T-helper 1 cell (primary cell): ENCODE measurements at places on chromosomes 12 and 14.

GRCh38 chr12:11497995-11498394 is 102.6 kb upstream of the PRB2 start:
- DNase-seq = no peak

- no peak for DNase-seq
Observed at GRCh38 chr14:33486332-33486890, 464.5 kb downstream of the EGLN3 start.

GRCh38 chr12:104410786-104411185 is 46.0 kb upstream of the CHST11 start:
- no peak for DNase-seq

DNA sequence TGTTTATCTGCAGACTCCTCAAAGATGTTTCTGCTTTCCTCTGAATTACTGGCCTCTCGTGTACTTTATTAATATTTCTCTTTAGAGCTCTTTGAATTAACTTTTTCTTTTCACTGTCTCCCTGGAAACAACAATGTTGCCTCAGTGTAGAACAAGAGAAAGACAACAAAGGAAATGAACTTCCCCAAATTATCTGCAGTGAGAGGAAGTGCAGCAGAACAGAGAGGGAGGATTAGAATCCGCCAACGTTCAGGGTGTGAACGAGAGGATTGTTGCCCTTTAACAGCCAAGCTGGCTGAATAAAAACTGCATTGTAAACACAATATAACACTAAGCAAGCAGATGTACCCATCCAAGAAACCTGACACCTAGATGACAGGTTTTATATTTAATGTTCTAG is 375.9 kb downstream of the GALC start:
- DNase-seq = no peak

- DNase-seq = no peak
Observed at GRCh38 chr14:32785585-32785984, 153.1 kb upstream of the NPAS3 start.

GRCh38 chr12:132669166-132669879 is 17.8 kb downstream of the POLE start:
- no peak for DNase-seq

GRCh38 chr14:68899033-68899603 is 80.0 kb downstream of the ACTN1 start:
- no peak for DNase-seq

GRCh38 chr12:129903956-129904829 is at the start of gene TMEM132D:
Gene TMEM132D (minus strand): TSS chr12:129904025.
- no peak for DNase-seq

DNA sequence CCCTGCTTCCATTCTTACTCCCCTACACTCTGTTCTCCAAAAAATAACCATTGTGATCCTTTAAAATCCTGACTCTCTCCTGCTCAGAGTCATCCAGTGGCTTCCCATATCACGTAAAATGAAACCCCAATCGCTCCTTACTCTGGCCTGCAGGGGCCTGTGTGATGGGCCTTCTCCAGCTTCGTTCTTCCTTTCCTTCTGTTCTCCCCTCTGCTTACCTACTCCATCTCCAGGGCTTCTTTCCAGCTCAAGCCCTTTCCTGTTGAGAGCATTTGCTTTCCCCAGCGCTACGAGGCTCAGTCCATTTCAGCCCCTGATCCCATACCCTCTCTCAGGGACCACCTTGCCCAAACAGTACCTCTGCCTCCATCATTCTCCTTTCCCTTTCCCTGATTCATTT is 144.4 kb upstream of the ARHGAP5 start:
- no peak for DNase-seq

- DNase-seq = no peak
Observed at GRCh38 chr12:9079883-9080675, 35.6 kb downstream of the A2M start.

DNA sequence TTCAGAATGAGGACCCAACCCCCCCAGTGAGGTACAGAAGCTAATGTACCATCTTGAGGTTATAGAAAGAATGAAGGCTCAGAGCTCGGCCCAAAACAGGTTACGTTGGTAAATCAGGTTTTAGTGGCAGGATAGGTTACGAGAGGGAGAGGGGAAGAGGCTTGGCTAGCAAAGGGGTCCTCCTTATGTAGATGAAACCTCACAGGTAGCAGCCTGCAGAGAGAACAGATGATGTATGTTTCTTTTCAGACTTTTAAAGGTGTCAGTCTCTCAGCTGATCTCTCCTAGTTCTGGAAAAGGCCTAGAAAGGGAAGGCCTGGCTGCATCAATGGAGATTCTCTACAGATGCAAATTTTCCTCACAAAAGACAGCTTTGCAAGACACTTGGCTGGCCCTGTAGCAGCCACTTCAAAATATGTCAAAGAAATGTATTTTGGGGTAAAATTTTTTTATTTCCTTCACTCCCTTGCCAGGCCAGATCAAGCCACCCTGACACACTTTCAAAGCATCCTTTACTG is 71.7 kb upstream of the CPSF6 start:
- DNase-seq = no peak
